ENCODE measurements at places on chromosomes 4 and X. TPM values are rescaled to one million over a fixed set of nuclear protein-coding genes. Genes with fewer than 3 reads are reported as not detected.

GRCh38 chr4:81348778-81349094 lies 123.0 kb downstream of the RASGEF1B start:
- no peak for DNase-seq

DNA sequence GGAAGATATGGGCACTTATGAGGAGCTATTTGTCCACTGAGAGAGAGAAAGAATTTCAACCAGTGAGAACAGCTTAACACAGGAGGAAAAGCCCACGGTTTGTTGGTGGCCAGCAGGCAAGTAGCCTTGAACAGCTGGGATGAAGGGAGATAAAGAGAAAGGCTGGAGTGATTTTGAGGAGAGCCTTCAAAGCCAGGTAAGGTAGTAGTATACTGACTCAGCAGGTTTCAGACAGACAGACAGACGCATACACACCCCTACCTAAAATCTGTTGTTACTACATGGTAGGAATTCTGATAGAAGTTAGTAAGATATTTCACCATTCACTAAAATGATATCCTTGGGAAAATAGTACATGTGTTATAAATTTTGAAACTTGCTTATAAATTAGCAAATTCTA lies 60.5 kb downstream of the SEC24D start:
- DNase-seq = no peak

- no peak for DNase-seq
These were observed 44.7 kb downstream of the DDX60 start for GRCh38 chr4:168273838-168274237.

GRCh38 chr4:68162196-68162595 lies 32.5 kb upstream of the TMPRSS11F start:
- no peak for DNase-seq

TMPRSS11D gene
- total RNA-seq = not detected

Data from stomach (tissue), 19 donors.